Natural killer cell (primary cell): ENCODE measurements at places on chromosomes 7 and 10. TPM values are rescaled to one million over a fixed set of nuclear protein-coding genes. Genes with fewer than 3 reads are reported as not detected.
A peak's percentile ranks its signal among the peaks of the same experiment; 100 is the strongest.

Gene VSTM2A
- not detected for total RNA-seq

Gene SCART1
- 8.6 TPM for total RNA-seq

- DNase-seq, result no peak
Observed at GRCh38 chr10:92052088-92052487, 128.5 kb downstream of the BTAF1 start.

DNA sequence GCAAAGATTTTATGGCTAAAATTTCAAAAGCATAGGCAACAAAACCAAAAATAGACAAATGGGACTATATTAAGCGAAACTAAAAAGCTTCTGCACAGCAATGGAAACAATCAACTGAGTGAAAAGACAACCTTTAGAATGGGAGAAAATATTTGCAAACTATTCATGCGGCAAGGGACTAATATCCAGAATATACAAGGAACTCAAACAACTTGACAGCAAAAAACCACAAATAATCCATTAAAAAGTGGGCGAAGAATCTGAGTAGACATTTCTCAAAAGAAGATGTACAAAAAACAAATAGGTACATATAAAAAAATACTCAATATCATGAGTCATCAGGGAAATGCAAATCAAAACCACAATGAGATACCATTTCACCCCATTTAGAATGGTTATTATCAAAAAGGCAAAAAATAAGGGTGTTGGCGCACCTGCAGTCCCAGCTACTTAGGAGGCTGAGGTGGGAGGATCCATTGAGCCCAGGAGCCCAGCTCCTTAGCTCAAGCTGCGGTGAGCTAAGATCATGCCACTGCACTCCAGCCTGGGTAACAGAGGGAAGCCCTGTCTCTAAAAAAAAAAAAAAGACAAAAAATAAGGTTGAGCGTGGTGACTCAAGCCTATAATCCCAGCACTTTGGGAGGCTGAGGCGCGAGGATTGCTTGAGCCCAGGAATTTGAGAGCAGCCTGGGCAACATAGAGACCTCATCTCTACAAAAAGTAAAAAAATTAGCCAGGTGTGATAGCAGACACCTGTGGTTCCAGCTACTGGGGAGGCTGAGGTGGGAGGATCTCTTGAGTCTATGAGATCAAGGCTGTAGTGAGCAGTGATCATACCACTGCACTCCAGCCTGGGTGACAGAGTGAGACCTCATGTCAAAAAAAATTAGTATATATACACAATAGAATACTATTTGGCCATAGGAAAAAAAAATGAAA is 4.2 kb upstream of the CCM2 start:
- peak; percentile 62 for DNase-seq

DNA sequence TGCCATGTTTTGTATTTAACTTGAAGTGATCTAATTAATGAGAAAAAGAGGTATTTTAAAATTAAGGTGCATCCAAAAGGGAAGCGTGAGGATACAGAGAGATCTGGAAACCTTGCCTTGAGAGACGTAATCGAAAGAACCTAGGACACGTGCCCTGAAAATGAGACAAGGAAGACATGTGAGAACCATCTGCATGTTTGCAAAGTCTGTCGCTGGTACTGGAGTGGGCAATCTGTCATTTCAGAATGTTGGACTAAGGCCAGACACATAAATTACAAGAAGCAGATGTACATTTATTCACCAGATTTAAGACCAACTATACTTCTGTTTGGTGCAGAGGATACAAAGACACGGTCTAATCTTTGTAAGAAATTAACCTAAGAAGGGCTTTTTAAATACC is 9.2 kb downstream of the AGR2 start:
- DNase-seq, result no peak

Gene TSPAN12
- total RNA-seq, result not detected

DNA sequence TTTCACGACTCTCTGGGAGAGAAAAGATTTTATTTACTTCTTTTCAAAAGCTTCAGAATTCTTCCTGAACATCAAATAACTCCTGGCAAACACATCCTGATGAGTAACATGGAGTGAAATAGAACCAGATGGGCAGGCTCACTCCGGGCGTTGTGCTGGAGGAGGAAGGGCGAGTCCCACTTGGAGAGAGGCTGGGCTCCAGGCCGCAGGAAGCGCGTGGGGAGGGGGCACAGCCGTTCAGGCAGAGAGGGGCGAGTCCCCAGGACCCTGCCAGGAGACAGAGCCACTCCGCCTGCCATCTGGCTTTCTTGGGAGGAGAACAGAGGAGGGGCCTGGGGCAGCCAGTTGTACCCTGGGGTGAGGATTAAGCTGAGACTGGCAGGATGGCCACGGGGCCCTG is 265.9 kb upstream of the ZMIZ1 start:
- DNase-seq, result no peak

- DNase-seq, result no peak
Observed at GRCh38 chr10:101373063-101373462, 19.1 kb downstream of the BTRC start.

Gene GJD4
- not detected for total RNA-seq

Gene ZPBP
- not detected for total RNA-seq

GRCh38 chr7:134129856-134130523 is 2.9 kb downstream of the LRGUK start:
- DNase-seq, result no peak

- no peak for DNase-seq
Observed at GRCh38 chr7:48901966-48902365, 22.4 kb upstream of the CDC14C start.

GRCh38 chr7:149719050-149719899 is 54.1 kb downstream of the ZNF467 start:
- no peak for DNase-seq

Gene ERVW-1
- not detected for total RNA-seq

GRCh38 chr7:127678947-127679346 is 27.0 kb downstream of the SND1 start:
- DNase-seq, result no peak

- DNase-seq, result no peak
Observed at GRCh38 chr10:29239569-29240472, 49.0 kb upstream of the LYZL1 start.

Gene SSBP1
- 112 TPM for total RNA-seq

Gene FAM25G
- not detected for total RNA-seq

Gene VAX1
- not detected for total RNA-seq

Gene LRRN3
- total RNA-seq, result 0.27 TPM

Gene SMKR1
- total RNA-seq, result 9.7 TPM

GRCh38 chr10:71394926-71395562 is 1.7 kb upstream of the CDH23 start:
- DNase-seq, result no peak

DNA sequence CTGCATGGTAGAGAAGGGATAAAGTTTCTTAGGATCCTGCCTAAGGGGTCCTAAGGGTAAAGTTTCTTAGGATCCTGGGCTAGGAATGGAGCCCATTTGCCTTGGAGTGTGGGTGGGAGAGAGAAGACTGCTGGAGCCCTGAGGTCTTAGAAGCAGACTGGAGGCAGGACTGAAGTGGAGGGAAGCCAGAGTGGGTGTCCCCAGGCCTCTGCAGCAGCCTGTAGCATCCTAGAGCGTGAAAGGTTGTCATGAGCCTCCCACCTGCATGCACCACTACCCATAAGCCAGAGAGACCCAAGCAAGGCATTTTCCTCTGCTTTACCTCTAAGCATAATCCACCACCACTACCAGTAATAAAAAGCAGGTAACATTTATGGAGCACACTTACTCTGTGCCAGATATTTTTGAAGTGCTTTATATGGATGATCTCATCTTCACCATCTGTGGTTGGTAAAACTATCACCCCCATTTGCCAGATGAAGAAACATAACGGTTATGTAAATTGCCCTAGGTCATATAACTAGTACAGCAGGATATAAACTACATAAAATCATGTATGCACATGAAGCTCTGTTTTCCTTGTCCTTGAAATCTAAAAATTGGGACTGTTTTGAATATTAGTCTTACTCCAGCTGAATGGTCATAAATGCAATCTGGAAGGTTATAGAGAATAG is 103.5 kb upstream of the CCDC6 start:
- DNase-seq, result no peak

DNA sequence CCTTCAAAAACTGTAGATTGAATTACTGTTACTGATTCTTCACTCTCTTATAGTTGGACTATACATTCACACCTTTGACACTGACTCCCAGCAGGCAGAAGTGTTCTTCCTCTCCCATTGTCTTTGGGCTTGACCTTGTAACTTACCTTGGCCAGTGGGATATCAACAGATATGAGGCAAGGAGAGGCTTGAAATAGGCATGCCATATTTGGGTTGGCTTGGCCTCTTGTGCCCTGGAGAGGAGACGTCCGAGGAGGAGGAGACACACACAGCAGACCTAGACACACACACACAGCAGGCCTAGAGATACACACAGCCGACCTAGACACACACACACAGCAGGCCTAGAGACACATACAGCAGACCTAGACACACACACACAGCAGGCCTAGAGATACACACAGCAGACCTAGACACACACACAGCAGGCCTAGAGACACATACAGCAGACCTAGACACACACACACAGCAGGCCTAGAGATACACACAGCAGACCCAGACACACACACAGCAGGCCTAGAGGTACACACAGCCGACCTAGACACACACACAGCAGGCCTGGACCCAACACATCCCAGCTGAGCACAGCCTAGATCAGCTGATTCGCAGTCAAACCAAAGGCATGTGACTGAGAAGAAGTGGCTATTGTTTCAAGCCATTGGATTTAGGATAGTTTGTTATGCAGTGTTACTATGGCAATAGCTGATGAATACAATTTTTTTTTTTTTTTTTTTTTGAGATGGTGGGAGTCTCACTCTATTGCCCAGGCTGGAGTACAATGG is 12.5 kb upstream of the GNA12 start:
- no peak for DNase-seq

- no peak for DNase-seq
Observed at GRCh38 chr7:422886-423225, 96.8 kb downstream of the PDGFA start.

GRCh38 chr7:41809116-41809515 is 106.2 kb upstream of the INHBA start:
- DNase-seq, result no peak

DNA sequence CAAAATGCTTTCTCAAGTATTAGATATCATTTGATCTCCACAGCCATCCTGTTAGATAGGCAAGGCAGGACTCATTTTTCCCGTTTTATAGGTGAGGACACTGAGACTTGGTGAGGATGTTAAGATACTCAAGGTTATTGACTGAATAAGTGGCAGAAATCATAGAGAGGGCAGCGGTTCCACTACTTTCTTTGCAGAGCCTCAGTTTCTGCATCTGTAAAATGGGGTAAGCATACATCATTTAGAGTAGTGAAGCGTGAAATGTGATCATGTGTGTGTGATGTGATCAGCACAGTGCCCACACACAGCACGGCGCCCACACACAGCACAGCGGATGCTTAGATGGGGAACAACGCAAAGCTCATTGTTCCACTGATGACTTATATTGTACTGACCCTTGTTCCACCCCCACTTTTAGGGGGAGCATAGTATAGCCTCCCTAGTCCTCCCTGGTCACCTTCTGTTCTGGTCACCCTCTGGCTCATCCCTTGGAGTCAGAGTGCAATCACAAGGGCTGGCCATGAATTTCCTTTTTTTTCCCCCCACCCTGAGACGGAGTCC is 10.5 kb downstream of the UBTD1 start:
- no peak for DNase-seq

Gene STYXL1
- total RNA-seq, result 15.1 TPM

- DNase-seq, result no peak
Observed at GRCh38 chr10:127899766-127900387, 7.0 kb upstream of the PTPRE start.

DNA sequence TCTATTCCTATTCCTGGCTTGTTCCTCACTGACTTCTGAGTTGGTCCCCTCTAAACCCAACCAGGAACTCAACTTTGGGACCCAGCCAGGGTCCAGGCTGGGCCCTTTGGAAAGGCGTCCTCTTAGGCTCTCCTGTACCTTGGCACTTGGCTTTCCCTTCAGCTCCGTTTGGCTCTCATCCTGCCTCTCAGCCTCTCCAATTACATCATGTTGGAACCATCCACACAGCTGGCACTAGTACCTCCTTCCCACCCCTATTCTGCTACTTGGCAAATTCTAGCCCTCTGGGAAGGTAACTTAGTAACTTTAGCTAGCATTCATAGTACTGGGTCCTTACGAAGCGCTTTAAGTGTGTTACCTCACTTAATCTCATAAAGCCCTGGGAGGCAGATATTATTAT is 205.3 kb upstream of the HABP2 start:
- DNase-seq, result no peak

Gene TMEM26
- not detected for total RNA-seq

Gene ATOH7
- not detected for total RNA-seq

DNA sequence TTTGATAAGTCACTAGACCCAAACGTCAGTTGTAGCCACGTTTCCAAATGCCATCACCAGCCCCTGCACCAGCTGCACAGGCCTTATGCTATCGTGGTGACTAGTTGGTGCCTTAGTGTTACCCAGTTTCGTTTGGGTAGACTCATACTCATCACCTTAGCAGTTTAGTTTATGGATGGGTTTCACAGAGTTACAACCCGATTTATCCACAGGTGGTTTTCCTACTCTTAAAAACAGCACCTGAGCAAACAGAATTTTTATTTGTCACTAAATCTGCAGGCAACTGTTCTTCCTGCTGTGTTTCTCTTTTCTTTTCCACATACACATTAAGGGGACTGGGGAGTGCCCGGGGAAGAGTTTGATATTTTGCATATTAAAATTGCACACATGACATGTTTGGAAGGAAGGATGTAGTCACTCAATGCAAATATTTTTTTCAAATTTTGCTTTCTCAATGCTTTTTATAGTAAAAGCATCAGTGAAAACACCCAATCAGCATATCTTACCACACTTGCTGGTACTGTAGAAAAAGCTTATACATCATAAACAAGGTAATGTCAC is 41.6 kb downstream of the PDSS1 start:
- no peak for DNase-seq
